Stimulated activated CD8-positive, alpha-beta memory T cell treated with anti-CD3 and anti-CD28 coated beads, Interleukin-4, amount 100 ng/mL, for 1 hour (primary cell): ENCODE measurements at places on chromosomes 5 and 9.

DNA sequence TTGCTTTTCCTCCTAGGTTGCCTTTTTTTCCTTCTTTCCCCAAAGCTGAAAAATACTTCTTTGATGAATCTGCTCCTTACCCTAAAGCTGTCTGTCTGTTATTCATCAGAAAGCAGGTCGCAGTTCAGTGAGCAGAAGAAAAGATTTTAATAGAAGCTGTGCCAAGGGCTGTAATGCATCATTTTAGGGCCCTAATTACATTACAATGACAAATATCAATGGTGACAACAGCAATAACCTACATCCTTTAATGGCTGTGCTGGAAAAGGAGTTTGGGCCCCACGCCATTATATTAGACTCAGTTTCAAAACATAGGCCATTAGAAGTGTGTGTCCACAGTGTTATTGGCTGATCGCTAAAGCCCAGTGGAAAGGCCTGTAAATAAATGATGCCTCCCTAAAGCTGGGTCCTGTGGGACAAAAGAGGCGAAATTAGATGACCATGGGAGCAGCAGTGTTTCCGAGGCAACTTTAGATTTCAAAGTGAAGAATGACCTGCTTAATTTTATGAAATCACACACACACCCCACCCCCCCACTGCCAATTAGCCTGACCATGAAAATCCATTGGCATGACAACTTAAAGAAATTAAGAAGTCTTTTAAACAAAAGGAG, 38.4 kb downstream of the TLE4 start:
- no peak for DNase-seq

DNA sequence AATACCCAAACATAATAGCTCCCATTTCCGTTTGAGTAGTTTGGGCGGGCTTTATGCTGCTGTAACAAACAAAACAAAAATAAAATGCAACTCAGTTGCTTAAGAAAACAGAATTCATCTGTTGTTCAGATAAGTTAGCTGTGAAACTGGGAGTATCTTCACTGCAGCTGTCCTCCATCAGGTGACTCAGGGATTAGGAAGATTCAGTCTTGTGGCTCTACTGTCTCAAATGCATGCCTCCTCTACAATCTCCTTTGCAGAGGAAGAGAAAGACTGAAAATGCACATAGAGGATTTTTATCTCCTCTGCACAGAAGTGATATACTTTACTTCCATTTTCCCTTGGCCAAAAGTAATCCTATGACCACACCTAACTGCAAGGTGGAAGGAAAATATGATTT, 883.7 kb downstream of the PTPRD start:
- DNase-seq = no peak

DNA sequence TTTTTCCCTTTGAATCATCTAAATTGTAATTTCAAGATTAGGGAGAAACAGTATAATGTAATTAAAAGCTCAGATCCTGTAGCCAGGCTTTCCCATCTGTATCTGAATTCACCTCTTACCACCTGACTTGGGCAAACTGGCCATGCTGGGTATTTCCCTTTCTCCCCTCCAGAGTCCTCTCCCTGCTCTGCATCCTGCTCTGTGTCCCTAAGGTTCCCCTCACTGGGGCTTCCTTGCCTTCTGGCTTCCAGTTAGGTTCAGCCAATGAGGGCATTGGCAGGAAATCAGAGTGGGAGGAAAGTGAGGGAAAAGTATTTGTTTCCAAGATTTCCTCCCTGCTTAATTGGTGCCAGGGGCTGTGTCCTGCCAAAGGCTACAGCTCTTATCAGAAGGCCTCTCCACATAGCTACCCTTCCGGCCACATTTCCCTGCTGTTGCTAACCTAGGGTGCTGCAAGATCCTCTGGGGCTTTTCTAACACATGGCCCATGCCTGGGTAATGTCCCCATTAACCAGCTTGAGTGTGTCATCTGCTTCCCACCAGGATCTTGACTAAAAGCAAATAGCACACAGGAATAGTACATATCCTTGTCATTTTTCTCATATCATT, 51.0 kb upstream of the MPDZ start:
- DNase-seq = no peak

- DNase-seq = no peak
Measured at GRCh38 chr9:110777876-110778215, 109.3 kb downstream of the MUSK start.

DNA sequence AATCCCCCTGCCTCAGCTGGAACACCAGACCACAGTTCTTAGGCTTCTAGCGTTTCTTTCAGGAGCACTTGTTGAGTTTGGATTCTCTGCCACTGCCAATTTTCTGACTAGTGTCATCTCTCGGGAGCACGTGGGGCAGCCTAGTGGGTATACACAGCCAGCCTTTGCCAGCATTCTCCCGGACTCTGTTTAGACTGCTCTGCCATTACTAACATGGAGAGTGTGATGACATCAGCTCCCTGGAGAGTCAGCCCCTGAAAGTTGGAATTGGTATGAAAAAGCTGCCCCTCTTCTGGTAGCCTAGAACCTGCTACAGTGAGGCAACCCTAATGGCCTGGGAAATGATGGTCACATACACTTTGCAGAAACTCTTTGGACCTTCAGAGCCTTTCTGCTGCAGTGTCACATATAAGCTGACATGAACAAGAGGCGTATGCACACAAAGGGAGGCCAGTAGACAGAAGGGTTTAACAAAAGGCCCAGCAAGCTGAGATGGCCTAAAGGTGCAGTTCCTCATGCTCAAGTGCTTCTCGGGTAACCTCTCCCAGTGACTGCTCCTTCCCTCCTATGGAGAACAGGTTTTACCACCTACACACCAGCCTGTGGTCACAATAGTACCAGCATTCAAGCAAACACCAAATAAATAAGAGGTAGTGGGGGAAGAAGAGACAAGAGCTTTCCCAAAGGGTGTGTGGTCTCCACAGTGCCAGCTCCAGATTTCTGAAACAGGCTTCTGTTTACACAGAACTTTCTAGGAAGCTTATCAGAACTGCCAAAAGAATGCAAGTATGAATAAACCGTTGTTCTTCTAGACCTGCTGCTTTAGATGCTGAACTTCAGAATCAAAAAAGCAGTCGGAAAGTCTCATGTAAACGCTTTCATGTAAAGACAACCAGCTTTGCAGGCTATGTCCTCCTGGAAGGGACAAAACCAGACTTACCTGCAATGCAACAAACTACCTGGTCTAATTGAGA, 16.5 kb downstream of the SPACA9 start:
- DNase-seq = no peak

GRCh38 chr9:27393054-27393846, 96.3 kb upstream of the EQTN start:
- DNase-seq = no peak

GRCh38 chr5:132425009-132425937, 55.8 kb downstream of the SLC22A5 start:
- no peak for DNase-seq

GRCh38 chr9:98778251-98778650, 18.1 kb downstream of the ANKS6 start:
- DNase-seq = no peak

DNA sequence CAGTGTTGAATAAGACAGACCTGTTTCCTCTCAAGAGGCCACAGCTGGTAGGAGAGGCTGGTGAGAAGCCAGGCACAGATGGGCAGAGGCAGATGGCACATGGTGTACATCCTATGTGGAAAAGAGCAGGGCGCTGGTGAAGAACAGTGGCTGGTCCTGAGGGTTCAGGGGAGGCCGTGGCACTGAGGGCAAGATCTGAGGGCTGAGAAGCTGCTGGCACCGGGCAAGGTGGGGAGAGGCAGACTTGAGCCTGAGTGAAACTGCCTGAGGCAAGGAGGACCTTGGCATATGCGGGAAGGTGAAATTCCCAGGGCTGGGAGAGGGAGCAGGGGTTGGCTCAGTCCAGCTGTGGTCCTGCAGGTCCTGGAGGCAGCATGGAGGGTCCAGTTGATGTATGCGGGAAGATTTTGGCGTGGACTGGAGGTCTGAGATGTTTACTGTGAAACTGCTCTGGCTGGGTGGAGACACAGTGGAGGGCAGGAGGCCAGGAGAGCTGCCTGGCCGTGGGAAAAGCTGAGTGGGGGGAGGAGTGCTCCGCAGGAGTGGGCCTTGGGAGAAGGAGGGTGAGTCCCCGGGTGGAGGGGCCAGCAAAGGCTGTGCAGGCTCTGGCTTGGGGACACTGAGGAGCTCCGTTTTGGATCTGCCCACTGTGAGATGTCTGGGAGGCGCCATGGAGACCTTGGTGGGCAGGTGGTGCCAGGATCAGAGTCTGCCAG, 2.6 kb downstream of the MAN1B1 start:
- no peak for DNase-seq

- no peak for DNase-seq
Measured at GRCh38 chr5:163089230-163089629, 348.2 kb upstream of the CCNG1 start.

DNA sequence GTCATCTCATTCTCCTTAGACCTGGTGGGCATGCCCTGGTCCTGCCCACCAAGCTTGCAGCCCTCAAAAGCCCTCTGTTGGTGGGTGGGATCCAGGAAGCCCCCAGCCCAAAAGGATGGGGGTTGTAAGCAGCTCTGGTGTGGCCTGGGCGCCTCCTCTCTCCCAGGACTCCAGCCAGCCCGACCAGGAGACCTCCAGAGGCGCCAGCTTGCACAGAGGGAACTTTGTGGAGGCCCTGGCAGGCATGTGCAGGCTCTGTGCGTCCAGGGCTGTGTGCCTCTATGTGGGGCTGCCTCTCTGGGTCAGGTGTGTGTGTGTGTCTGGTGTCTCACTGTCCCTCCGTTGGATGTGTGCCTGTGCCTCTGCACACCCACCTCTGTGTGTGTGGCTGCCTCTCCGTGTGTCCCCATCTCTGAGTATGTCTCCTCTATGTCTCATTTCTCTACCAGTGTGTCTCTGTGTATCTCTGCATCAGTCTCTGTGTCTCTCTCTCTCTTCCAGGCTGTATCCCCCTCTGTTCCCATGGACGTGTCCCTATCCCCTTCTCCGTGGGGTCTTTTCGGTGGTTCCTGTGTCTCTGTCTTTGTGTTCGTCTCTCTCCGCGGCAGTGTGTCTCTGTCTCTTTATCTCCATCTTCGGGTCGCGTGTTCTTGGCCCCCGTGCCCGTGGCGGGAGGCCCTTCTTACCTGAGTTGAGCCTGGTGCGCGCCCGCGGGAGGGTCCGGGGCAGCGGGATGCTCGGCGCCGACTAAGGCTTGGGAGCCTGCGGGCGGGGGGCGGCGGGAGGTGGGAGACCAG, 501 bp downstream of the ENHO start:
- DNase-seq = no peak

DNA sequence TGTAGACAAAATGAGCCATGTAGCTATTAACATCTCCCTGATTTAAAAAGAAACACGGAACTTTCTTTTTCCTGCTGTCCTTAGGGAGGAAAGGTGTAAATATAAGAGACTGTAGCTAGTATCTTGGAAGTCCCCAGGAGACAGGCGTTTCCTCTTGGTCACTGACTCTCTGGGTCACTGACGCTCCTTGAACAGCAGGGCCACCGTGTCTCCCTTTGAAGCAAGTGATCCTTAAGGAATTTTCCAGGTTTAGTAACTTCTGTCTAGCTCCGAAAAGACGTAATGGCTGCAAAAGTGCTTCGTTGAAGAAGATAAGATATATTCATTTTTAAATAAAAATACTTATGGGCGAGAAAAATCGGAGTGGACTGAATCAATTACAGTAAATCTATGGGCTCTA, 745 bp upstream of the CLTA start:
- DNase-seq = no peak

DNA sequence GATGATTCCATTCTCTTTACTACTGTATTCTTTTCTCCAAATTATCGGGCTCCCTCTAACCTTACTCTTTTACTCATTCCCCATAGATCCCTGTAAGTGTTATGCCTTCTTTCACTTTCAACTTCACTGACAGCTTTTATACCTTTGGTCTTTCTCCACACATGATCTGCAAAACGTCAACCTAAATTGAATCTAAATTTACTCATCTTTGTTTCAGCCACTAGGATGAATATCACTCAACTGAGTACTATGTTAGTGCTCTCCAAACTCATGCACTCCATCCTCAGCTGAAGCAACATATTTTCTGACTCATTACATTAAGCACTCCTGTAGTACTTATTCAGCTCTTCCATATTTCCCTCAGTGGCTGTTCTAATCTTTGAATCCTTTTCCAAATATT, 133.4 kb downstream of the ADAMTS19 start:
- no peak for DNase-seq

- DNase-seq = no peak
Measured at GRCh38 chr9:28915202-28915930, 1342.1 kb upstream of the C9orf72 start.

DNA sequence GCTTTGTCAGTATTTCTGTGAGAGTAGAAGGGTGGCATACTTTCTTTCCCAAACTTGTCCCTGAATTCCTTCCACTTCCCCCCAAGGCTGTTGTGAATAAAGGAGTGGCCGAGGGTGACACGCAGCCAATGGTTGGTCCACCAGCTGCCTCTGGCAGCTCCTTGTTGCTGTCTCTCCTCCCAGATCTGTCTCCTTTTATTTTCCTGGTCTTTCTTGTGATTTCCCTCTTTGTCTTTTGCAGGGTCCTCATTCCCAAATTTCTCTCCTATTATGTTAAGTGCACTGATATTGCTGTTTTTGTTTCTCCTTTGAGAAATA, 137.5 kb upstream of the HMHB1 start:
- no peak for DNase-seq

DNA sequence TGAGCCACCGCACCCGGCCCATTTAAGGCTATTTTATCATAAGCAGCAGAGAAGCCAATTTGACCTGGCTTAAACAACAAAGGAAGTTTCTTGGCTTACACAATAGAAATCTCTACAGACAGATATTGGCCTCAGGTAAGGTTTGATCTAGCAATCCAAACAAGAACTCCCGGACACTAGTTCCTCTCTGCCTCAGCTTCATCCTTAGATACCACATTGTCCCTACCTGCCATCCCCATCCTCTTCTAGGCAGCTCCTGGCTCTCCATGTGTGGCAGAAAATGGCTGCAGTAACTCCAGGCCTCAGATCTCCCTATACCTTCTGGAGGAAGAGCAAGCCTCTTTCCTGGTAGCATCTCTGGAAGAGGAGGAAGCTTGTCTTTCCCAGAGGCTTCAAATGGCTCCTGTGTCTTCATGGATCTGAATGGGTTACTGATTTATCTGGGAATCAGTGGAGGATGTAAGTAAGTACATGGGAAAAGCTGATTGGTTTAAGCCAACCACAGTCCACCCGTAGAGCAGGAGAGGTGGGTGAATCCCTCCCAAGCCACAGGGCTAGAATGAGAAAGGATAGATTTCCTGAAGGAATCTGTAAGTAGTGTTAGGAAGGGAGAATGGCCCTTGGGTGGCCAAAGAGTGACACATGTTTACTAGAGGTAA, 26.7 kb upstream of the AOPEP start:
- DNase-seq = no peak

- no peak for DNase-seq
Measured at GRCh38 chr9:106775960-106776359, 87.0 kb upstream of the ZNF462 start.

- DNase-seq = no peak
Measured at GRCh38 chr5:165015126-165015525, 1509.7 kb downstream of the MAT2B start.

DNA sequence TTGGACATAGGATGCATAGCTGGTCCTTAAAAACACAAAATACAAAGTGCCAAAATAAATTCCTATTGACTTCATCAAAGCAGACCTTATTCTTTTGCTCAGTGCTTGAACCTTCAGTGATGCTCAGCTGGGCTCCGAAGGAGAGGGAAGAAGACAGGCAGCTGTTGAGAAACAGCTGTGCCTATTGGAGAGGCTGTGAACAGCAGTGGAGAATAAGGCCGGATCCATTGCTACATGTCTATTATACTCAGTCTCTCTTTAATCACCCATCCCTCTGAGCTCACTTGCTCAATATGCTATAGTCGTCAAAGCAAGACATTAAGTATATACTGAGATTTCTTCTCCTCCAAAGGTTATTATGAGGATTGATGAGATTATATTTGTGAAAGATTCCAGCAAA, 174.4 kb downstream of the CHSY3 start:
- no peak for DNase-seq
